ENCODE measurements at places on chromosomes 4 and X.

GRCh38 chrX:46903458-46904242 is 8.6 kb upstream of the JADE3 start:
- peak; percentile 84 for DNase-seq

DNA sequence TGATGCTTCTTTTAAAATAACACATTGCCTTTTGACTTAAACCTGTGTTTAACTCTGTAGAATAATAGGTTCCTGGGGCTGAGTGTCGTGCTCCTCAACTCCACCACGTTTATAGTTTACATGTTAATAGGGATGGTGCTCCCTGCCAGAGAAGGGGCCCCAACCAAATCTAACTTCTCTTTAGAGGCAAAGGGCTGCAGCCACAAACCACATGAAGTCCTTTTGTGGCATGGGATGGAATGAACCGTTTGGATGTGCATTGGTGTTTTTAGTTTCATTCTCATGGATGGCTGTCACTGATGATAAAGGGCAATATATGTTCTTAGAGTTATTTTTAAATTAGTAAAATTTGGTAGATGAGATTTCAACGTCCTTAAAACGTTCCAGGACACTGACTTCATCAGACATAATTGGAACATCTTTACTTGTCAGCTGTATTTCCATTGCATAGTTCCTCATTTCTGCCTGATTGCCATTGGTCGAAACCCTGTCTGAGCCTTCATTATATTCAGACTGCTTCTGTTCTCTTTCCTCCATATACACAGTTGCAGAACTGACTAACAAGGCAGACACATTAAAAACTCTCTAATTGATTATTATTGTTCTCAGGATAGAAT is 60.4 kb upstream of the HPF1 start:
- DNase-seq, result no peak

GRCh38 chr4:25500626-25501316 is 123.7 kb downstream of the ANAPC4 start:
- DNase-seq, result no peak

- DNase-seq, result no peak
Observed at GRCh38 chr4:124873361-124874171, 161.0 kb upstream of the ANKRD50 start.

Data from RKO (cell line).